Muscle of leg (tissue), 16 donors: ENCODE measurements at places on chromosomes 4 and X. TPM values are rescaled to one million over a fixed set of nuclear protein-coding genes. Genes with fewer than 3 reads are reported as not detected.

GRCh38 chrX:12894074-12895030 lies 12.1 kb upstream of the TLR8 start:
- peaks cover 23% of the 10 kb centered on the region for H3K27me3 ChIP-seq
- H3K4me1 ChIP-seq = no peaks in the 10 kb centered on the region
- H3K36me3 ChIP-seq = no peaks in the 10 kb centered on the region
- no peak overlapping the region for H3K27ac ChIP-seq
- H3K4me3 ChIP-seq = no peak overlapping the region

GRCh38 chrX:136525738-136526606 lies 6.0 kb upstream of the VGLL1 start:
- peaks cover 3% of the 10 kb centered on the region for H3K4me1 ChIP-seq
- H3K27me3 ChIP-seq = peaks cover 10% of the 10 kb centered on the region
- no peak overlapping the region for H3K4me3 ChIP-seq
- peak; percentile 97 for DNase-seq

DNA sequence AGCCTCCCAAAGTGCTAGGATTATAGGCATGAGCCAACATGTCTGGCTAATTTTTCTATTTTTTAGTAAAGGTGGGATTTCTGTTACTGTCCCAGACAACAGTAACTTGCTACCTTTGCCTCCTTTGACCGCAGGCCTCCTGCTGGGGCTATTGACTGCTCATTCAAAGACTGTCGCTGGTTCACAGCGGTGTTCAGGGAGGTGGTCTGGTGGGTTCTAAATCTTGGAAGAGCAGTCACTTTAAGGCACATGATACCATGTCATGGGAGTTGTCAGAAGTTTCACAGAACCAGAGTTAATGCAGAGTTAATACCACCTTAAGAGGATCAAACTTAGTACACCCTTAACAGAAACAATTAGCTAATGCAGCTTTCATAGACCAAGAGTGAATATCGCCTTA lies 3.8 kb downstream of the ASMT start:
- H3K27me3 ChIP-seq = no peaks in the 10 kb centered on the region
- no peak overlapping the region for H3K27ac ChIP-seq
- no peak for DNase-seq
- H3K4me1 ChIP-seq = no peaks in the 10 kb centered on the region
- no peak overlapping the region for H3K4me3 ChIP-seq

- no peak overlapping the region for H3K4me3 ChIP-seq
- no peak for DNase-seq
- H3K4me1 ChIP-seq = no peaks in the 10 kb centered on the region
- H3K36me3 ChIP-seq = no peaks in the 10 kb centered on the region
Observed at GRCh38 chrX:8755116-8755515, 23.2 kb upstream of the ANOS1 start.

KLHL4 gene
- 9.0 TPM for total RNA-seq

RGN gene
- total RNA-seq = 3.1 TPM

DNA sequence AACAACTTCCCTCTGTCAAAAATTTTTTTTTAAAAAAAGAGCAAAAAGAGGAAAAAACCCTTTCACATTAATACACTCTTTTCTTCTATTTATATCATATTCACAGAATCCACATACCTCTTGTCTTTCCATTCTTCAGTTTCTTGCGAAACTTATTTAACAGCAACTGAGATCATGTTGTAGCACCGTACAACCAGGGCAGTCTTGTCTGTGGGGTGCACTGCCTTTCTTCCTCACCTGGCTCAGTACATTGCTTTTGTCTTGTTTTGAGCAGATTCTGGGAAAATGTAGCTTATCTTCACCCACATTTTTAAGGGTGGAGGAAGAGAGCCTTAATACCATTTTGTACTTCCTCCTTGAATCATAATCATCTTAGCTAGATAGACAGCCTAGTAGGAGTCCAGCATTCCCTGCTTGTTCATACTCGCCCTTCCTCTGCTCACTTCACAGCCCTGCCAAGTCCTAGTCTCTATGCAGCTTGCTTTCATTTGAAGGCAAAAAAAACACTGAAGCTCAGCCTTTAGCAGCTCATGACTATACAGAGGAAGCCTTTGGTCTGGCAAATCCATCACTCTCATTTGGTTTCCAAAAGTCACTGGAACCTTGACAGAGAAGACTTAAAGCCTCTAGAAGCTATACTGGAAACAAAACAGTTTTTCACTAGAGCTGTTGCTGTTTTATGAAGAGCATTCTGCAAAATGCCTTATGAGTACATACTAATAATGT lies 140.6 kb upstream of the BANK1 start:
- DNase-seq = peak; percentile 93
- peaks cover 2% of the 10 kb centered on the region for H3K27me3 ChIP-seq
- peaks cover 9% of the 10 kb centered on the region for H3K4me1 ChIP-seq

SMIM43 gene
- 0.66 TPM for total RNA-seq

GPC3 gene
- 271 TPM for total RNA-seq

GRCh38 chrX:69018416-69019072 lies 146.7 kb downstream of the PJA1 start:
- H3K27ac ChIP-seq = no peak overlapping the region
- H3K4me3 ChIP-seq = no peak overlapping the region
- H3K36me3 ChIP-seq = no peaks in the 10 kb centered on the region

GRCh38 chrX:101931136-101931487 lies 715 bp downstream of the ZMAT1 start:
- H3K27me3 ChIP-seq = no peaks in the 10 kb centered on the region
- peak overlapping the region; percentile 29 for H3K27ac ChIP-seq
- no peaks in the 10 kb centered on the region for H3K4me1 ChIP-seq
- H3K36me3 ChIP-seq = no peaks in the 10 kb centered on the region

GRCh38 chr4:122652379-122652778 lies 31.5 kb upstream of the IL21 start:
- no peaks in the 10 kb centered on the region for H3K4me1 ChIP-seq
- peak; percentile 38 for DNase-seq
- no peaks in the 10 kb centered on the region for H3K36me3 ChIP-seq
- H3K27me3 ChIP-seq = no peaks in the 10 kb centered on the region
- H3K4me3 ChIP-seq = no peak overlapping the region
- no peak overlapping the region for H3K27ac ChIP-seq

MAGEA2B gene
- not detected for total RNA-seq

DNA sequence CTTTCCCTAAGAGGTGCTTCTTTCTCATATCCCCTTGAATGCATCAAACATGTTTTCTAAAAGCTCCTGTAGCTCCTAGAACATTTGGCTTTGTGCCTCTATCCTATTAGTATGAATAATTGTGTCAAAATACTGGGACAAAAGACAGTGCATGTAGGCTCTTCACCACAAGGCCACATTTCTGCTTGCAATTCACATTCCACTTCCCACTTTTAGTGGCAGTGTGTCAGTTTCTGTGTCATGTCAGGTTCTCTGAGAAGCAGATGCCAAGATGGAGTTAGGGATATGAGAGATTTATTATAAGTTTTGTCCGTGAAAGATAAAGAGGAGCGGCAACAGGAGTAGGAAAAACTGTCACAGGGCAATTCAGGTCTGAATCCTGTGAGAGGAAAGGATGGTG lies 61.3 kb upstream of the GPRIN3 start:
- no peak overlapping the region for H3K27ac ChIP-seq
- H3K27me3 ChIP-seq = no peaks in the 10 kb centered on the region
- H3K4me3 ChIP-seq = no peak overlapping the region
- no peaks in the 10 kb centered on the region for H3K36me3 ChIP-seq

- no peaks in the 10 kb centered on the region for H3K27me3 ChIP-seq
- no peak overlapping the region for H3K27ac ChIP-seq
- DNase-seq = no peak
- no peaks in the 10 kb centered on the region for H3K36me3 ChIP-seq
- H3K4me1 ChIP-seq = no peaks in the 10 kb centered on the region
Observed at GRCh38 chr4:169811476-169811875, 53.7 kb upstream of the HPF1 start.

MAGEA11 gene
- not detected for total RNA-seq

ERAS gene
- not detected for total RNA-seq

- H3K27ac ChIP-seq = no peak overlapping the region
- DNase-seq = no peak
- H3K27me3 ChIP-seq = no peaks in the 10 kb centered on the region
- H3K4me1 ChIP-seq = no peaks in the 10 kb centered on the region
- H3K4me3 ChIP-seq = no peak overlapping the region
Observed at GRCh38 chrX:64169988-64170387, 35.5 kb downstream of the AMER1 start.

GRCh38 chr4:125008676-125009075 lies 296.1 kb upstream of the ANKRD50 start:
- H3K27me3 ChIP-seq = no peaks in the 10 kb centered on the region
- no peaks in the 10 kb centered on the region for H3K4me1 ChIP-seq
- H3K4me3 ChIP-seq = no peak overlapping the region
- H3K27ac ChIP-seq = no peak overlapping the region

DNA sequence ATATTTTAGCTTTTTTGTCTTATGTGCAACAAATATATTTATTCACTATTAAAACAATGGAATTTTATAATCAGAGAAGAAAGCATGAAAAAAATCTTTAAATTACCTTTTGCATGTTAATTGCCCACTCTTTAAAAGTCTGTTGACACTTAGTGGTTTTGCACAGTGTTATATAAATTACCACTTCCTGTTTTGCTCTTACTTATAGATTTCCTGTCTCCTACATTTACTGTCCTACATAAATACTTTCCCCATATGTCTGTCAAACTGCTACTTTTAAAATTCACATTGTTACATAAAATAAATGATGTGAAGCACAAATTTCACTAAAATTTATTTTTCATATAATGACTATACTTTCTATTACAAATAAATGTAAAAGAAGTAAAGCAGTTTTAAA lies 161.1 kb upstream of the NDST4 start:
- no peaks in the 10 kb centered on the region for H3K36me3 ChIP-seq
- H3K27ac ChIP-seq = no peak overlapping the region
- no peak overlapping the region for H3K4me3 ChIP-seq

GRCh38 chr4:114180481-114180880 lies 201.0 kb upstream of the ARSJ start:
- no peak overlapping the region for H3K4me3 ChIP-seq
- H3K27me3 ChIP-seq = no peaks in the 10 kb centered on the region
- H3K36me3 ChIP-seq = no peaks in the 10 kb centered on the region
- peak; percentile 43 for DNase-seq
- peaks cover 3% of the 10 kb centered on the region for H3K4me1 ChIP-seq

GRCh38 chrX:53882331-53882730 lies 161.9 kb downstream of the PHF8 start:
- no peak overlapping the region for H3K27ac ChIP-seq
- H3K27me3 ChIP-seq = peaks cover 3% of the 10 kb centered on the region
- H3K4me1 ChIP-seq = no peaks in the 10 kb centered on the region
- no peak overlapping the region for H3K4me3 ChIP-seq

- H3K27me3 ChIP-seq = no peaks in the 10 kb centered on the region
- no peaks in the 10 kb centered on the region for H3K36me3 ChIP-seq
- DNase-seq = no peak
Observed at GRCh38 chr4:116849620-116850019, 235.8 kb downstream of the TRAM1L1 start.
